ENCODE measurements at places on chromosomes 4 and X. TPM values are rescaled to one million over a fixed set of nuclear protein-coding genes. Genes with fewer than 3 reads are reported as not detected.

DNA sequence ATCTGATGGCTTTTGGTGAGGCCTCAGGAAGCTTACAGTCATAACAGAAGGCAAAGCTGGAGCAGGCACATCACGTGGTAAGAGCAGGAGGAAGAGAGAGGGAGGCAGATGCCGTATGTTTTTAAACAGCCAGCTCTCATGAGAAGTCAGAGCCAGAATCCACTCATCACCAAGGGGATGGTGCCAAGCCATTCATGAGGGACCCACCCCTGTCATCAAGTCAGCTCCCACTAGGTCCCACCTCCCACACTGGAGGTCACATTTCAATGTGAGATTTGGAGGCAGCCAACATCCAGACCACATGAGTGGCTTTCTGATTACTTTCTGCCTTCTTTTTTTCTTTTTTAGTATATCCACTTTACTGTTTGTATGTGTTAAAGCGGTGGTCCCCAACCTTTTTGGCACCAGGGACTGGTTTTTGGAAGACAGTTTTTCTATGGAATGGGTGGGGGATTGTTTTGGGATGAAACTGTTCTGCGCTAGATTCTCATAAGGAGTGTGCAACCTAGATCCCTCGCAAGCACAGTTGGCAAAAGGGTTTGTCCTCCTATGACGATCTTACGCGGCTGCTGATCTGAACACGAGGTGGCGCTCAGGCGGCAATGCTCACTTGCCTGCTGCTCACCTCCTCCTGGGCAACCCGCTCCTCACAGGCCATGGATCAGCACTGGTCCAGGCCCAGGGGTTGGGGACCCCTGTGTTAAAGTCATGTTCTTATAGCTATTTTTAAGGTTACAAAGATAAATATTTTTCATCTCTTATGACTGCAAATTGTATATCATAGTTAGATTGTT is 61.7 kb downstream of the SLIT2 start:
- no peak for DNase-seq
- peaks cover 14% of the 10 kb centered on the region for H3K4me1 ChIP-seq
- H3K27me3 ChIP-seq, result no peaks in the 10 kb centered on the region
- no peak overlapping the region for H3K27ac ChIP-seq
- no peak overlapping the region for H3K4me3 ChIP-seq
- H3K36me3 ChIP-seq, result no peaks in the 10 kb centered on the region

GRCh38 chr4:9988363-9988749 is 32.9 kb downstream of the SLC2A9 start:
- no peak overlapping the region for H3K27ac ChIP-seq
- H3K4me1 ChIP-seq, result no peaks in the 10 kb centered on the region
- H3K36me3 ChIP-seq, result no peaks in the 10 kb centered on the region
- H3K27me3 ChIP-seq, result no peaks in the 10 kb centered on the region
- H3K4me3 ChIP-seq, result no peak overlapping the region
- no peak for DNase-seq

DNA sequence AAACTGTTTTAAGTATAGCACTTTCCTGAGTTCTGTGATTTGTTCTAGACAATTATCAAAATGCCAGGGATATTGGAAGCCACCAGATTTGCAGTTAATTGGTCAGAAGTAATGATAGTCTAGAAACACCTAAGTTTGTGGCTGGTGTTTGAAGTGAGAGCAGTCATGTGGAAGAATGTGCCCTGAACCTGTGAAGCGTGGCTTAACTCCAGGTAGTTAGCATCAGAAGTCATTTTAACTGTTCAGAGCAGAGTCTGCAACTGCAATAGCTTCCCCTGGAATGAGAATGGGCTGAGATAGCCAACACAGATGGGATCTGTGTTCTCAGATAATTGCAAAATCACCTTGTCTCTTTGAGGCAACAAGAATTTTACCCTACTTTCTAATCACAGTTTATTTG is 255.1 kb upstream of the GK2 start:
- no peak for DNase-seq
- no peaks in the 10 kb centered on the region for H3K4me1 ChIP-seq
- no peak overlapping the region for H3K27ac ChIP-seq
- H3K4me3 ChIP-seq, result no peak overlapping the region
- H3K27me3 ChIP-seq, result no peaks in the 10 kb centered on the region

DNA sequence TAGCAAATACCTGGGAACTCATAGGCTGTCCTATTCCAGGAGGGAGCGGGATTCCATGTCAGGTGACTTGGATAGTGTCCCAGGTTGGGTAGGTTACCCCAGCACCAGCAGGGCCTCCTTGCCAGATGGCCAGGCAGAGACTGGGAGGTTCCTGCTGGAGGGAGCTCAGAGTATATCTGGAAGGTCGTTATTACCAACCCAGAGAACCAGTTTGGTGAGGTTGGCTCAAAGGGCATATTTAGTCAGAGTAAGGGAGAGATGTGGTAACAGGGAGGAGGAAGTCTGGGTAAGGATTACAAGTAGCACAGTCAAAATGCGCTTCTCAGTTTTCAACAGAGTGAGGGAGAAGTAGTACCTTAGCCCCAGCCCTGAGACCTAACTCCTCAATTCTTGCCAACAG is 53.3 kb upstream of the LNX1 start:
- H3K4me3 ChIP-seq, result no peak overlapping the region
- no peak for DNase-seq
- H3K27me3 ChIP-seq, result no peaks in the 10 kb centered on the region
- H3K4me1 ChIP-seq, result no peaks in the 10 kb centered on the region
- no peak overlapping the region for H3K27ac ChIP-seq
- no peaks in the 10 kb centered on the region for H3K36me3 ChIP-seq

DNA sequence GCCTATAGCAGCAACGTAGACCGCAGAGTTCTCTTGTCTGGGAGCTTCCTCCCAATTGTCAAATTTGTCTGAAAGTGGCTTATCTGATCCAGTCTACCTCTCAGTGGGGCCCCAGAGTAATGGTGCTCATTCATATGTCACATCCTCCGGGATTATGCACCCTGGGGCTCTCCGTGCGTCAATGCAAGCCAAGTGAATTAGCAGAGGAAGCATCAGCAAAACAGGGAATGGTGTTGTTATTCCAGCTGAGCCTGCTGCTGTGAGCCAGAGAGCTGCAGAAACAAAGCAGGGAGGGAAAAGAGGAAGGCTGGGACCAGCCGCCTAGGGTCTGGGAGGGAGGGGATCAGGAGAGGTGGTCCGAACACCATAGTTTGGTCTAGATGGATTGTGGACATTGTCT is 95.2 kb downstream of the CLNK start:
- H3K36me3 ChIP-seq, result no peaks in the 10 kb centered on the region
- no peak overlapping the region for H3K27ac ChIP-seq
- DNase-seq, result no peak
- H3K27me3 ChIP-seq, result no peaks in the 10 kb centered on the region
- no peak overlapping the region for H3K4me3 ChIP-seq

TMEM35A gene
- total RNA-seq, result 1.5 TPM

Measured in osteoblast (primary cell).